ENCODE measurements at places on chromosomes 6 and 20.

DNA sequence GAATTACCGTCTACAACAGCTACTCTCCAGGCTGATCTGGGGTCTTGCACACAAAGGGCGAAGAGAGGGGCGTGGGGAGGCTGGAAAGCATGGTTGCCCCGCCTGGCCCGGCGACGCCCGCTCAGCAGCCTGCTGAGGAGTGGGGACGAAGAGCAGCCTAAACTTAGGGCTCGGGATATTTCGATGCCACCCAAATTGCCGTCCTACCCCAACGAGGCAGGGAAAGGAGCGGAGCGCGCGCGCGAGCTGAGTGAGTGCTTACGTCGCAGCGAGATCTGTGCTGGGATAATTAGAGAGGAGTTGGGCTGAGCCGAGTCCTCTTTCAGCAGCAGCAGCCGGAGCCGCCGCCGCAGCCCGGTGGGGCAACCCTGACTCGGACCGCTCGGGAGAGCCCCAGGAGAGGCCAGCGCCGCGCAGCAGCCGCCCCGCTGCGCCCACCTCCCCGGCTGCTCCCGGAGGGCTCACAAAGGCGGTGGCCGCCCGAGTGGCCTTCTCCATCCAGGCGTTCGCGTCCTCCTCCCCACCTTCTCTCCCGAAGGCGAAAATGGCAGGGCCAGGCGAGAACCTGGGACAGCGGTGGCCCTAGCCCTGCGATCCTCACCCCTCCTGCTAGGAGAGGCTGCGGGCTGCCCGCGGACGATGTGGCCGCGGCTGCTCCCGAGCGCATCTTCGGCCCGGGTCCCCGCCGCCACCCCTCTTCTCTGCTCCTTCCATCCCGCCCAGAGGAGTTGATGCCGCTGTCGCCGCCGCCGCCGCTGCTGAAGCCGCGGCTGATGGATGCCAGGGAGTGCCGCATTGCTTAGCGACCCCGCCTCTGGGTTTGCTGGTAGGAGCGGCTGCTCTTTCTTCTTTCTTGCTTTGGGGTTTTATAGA, at the start of gene CLVS2:
CLVS2 (plus strand) TSS at position 315 of the 873 bp plus-strand sequence. CDS start 1,543 bp downstream, outside the sequence.
- DNase-seq, result no peak

- no peak for DNase-seq
Measured at GRCh38 chr20:22390543-22390903, 193.8 kb downstream of the FOXA2 start.

- no peak for DNase-seq
Measured at GRCh38 chr6:44856479-44856878, 469.0 kb downstream of the CDC5L start.

GRCh38 chr6:43770372-43771209, 580 bp downstream of the VEGFA start:
- DNase-seq, result no peak

DNA sequence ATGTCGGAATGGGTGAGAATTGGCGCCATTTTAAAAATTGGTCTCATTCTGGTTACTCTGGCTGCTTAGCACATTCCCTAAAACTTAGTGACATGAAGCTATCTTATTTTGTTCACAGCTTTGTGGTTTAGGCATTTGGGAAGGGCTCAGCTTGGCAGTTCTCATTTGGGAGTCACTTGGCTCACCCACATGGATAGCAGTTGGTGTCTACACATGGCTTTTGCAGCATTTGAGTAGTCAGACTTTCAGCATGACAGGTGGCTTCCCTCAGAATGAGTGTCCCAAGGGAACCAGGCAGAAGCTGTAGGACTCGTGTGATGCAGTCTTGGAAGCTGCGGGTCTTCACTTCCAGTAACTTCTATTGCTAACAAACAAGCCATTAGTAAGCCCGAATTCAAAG, 64.6 kb downstream of the UST start:
- no peak for DNase-seq

DNA sequence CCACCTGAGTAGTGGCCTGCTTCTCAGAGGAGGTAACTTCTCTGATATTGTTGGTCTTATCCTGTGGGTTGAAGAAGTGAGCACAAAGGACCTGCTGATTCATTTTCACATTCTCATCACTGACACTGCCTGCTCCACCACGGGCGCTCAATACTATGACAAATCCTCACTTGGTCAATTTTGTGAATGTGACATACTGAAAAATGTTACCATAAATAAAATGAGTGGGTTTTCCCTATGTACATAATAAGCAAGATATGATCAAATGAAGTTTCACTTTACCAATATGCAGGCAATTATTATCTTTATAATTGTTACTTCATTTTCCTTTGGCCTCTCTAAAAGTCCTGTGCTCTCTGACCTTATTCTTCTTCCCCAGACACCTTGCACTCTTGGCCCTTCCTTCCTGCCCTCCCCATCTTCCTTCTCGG, 71.5 kb upstream of the RIPOR2 start:
- no peak for DNase-seq

GRCh38 chr20:63785691-63786131, 45.4 kb downstream of the ZBTB46 start:
- no peak for DNase-seq

GRCh38 chr6:139030228-139030963, 1.9 kb downstream of the ABRACL start:
- DNase-seq, result no peak

GRCh38 chr6:23180504-23181293, 611.3 kb downstream of the HDGFL1 start:
- DNase-seq, result no peak

DNA sequence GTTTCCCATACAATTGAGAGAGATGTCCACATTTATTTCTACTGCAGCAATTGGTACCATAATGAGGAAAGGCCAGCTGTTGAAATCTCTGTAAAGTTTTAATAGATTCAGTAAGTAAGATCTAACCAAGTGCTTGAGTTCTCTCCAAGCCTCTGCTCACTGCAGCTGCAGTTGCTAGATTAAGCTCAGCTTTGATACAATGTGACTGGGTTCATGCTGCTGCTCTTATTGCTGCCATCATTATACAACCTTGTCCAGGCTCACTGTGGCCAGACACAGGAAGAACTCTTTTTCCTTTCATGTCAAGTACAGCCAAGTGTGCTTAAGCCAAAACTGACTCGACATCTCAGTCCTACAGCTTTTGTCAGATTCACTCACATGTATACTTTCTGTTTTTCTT, 423.5 kb downstream of the GJA1 start:
- DNase-seq, result no peak

DNA sequence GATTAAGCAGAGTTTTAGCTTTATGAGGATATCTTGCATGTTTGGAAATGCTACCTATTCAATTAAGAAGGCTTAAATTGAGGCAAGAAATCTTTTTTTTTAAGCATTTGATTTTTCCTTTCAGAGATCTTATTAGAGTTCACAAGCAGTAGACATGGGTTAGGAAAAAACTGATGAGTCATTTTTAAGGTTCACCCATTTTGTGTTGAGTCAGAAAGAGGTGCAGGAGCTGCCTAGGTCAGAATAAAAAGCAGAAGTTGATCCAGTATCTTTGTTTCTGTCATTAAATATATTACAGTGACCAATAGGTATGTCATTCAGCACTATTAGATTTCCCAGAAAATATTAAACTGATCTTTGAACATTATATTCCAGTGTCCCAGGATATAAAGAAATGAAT, 306.8 kb downstream of the LMBRD1 start:
- no peak for DNase-seq

GRCh38 chr6:129744201-129744879, 34.4 kb upstream of the ARHGAP18 start:
- no peak for DNase-seq

- DNase-seq, result no peak
Measured at GRCh38 chr6:170460641-170461040, 92.5 kb downstream of the PSMB1 start.

- DNase-seq, result no peak
Measured at GRCh38 chr6:168209420-168209819, 110.2 kb downstream of the DACT2 start.

GRCh38 chr6:74902089-74902488, 303.8 kb downstream of the COL12A1 start:
- DNase-seq, result no peak

GRCh38 chr6:161273752-161274487, at the start of gene AGPAT4:
Gene AGPAT4 (minus strand): TSS chr6:161274061. CDS start chr6:161232213, 41,848 bp downstream.
- DNase-seq, result peak; percentile 45

DNA sequence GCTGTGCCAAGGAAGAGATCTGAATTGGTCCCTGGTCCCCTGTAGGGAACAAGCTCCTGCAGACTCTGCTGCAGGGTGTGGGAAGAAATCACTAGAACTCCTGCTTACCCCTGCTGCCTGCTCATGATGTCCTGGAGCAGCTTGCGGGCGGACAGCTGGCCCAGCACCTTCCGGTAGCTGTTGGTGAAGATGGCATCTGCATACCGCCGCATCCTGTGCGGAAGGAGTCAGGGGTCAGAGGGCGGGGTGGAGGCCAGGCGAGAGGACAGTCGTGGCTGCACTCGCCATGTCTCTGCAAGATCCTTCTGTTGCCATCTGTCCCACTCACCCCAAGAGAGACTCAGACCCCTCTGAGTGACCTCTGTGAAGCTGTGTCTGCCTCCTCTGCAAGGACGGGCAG, 5.3 kb downstream of the GHRH start:
- DNase-seq, result no peak

DNA sequence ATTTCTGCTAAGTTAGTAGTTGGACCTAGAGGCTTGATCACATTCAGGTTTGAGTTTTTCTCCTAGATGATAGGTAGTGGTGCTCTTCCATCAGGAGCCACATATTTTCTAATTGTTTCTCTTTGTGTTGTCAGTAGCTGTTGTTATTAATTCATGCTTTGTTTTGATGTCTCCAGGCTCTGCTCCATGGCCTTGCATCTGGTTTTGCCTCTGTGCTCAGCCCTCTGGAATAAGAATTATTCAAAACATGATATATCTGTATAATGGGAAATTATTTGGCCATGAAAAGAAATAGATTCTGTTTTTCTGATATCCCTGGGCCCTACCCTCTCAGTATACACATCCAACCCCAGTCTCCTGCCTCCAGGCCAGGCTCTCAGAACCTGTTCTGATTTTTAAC, 184.8 kb downstream of the CDC5L start:
- no peak for DNase-seq

- no peak for DNase-seq
Measured at GRCh38 chr6:159676890-159677505, 16.0 kb downstream of the SOD2 start.

DNA sequence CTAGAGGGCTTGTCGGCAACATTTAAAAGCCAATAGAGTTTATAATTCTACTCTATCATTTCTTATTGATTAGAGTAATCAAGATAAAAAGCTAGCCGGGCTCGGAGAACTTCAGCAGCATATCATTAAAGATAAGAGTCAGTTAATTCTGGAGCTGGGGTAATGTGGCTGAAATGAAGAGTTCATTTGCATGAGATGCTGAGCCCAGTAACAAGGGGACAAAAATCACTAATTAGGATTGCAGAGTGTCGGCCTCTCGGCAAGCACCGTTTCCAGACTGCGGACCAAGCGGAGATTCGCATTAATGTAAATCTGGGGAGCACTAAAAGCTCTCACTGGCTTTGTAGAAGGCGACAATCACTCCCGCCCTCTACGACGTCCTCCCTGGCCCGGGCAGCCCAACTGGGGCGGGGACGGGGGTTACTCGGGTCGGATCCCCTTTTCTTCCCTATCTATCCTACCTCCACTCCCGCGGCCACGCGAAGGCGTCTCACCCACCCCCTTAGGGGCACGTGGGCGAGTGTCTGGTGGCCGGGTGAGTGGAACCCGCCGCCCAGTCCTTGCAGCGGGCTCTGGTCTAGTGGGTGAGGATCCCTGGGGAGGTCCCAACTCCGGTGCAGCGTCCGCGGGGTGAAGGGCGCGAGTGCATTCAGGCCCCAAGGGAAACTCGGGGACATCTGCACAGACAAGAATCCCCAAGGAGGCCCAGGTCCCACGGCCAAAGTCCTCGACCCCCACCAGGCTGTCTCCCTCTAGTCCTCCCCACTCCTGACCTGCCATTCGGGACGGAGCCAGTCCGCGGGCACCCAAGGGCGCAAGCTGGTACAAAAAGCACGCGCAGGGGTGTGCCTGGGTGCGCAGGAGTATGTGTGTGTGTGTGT, 42.2 kb upstream of the OSTM1 start:
- no peak for DNase-seq

DNA sequence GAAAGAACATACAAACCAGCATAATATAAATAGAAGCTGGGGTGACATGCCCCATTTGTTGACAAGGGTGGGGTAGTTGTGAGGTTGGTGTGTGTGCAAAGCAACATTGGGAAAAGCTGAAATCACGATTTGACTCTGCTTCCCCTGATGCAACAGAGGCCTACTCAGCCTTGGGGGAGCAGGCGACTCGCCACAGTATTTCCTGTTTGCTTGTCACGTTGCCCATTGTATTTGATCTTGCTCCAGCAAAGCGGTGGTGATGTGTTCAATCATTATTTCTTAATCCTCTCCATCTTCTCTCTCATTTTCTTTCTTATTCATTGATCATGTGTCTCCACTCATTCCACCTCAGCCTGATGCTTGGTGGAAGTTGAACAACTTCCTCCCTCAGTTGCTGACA, 165.8 kb upstream of the CITED2 start:
- DNase-seq, result no peak

- no peak for DNase-seq
Measured at GRCh38 chr6:158759966-158760617, 59.1 kb downstream of the EZR start.

GRCh38 chr20:11112832-11113231, 439.0 kb upstream of the JAG1 start:
- DNase-seq, result no peak

DNA sequence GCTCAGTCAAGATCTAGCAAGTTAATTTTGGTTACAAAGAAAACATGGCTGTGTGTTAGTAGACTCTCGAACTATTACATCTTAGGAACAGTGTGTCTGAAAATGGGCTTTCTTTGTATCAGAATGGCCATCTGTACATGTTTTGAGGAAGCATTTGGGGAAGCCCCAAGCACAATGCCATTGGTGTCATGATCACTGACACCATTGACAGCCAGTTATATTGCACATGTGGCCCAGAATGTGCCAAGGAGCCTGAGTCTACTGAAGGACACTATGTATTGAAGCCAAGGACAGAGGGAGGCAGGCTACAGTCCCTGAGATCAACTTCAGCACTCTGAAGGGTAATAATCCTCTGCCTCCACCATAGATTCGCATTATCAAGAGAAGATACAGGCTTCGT, 12.6 kb upstream of the FAM50B start:
- DNase-seq, result no peak
